ENCODE measurements at places on chromosomes 11 and 22.

DNA sequence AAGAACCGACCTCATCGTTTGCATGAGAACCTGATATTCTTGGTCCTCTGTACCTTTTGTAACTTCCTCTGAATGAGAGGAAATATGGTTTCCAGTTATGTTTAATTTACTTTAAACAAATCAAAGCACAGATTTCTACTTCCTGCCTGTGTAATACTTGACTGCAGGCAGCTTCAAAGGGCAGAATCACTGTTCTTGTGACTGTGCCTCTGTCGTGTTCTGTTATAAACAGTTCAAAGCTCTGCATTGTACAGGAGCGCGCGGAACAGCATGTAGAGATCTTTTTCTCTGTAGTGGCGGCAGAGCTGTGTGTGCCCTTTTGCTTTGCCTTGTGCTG is 73.2 kb upstream of the CLDN5 start:
- DNase-seq, result no peak

GRCh38 chr11:69320326-69320725 is 26.4 kb downstream of the MYEOV start:
- no peak for DNase-seq

DNA sequence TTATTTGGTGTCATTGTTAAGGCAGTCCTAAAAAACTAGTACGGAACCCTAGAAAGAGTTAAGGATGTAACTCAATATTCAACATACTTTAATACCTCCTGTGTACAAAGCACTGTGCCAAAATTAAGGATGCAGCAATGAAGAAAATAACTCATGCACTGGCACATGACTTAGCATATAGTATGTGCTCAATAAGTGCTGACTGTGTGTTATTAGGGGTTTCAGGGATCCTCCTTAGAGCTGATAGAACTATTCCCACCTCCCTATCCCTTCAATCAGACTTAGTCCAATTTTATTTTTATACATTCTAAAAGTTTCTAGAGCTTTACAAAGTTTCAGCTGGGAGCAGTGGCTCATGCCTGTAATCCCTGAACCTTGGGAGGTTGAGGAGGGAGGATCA is 6.1 kb upstream of the FEZ1 start:
- DNase-seq, result no peak

DNA sequence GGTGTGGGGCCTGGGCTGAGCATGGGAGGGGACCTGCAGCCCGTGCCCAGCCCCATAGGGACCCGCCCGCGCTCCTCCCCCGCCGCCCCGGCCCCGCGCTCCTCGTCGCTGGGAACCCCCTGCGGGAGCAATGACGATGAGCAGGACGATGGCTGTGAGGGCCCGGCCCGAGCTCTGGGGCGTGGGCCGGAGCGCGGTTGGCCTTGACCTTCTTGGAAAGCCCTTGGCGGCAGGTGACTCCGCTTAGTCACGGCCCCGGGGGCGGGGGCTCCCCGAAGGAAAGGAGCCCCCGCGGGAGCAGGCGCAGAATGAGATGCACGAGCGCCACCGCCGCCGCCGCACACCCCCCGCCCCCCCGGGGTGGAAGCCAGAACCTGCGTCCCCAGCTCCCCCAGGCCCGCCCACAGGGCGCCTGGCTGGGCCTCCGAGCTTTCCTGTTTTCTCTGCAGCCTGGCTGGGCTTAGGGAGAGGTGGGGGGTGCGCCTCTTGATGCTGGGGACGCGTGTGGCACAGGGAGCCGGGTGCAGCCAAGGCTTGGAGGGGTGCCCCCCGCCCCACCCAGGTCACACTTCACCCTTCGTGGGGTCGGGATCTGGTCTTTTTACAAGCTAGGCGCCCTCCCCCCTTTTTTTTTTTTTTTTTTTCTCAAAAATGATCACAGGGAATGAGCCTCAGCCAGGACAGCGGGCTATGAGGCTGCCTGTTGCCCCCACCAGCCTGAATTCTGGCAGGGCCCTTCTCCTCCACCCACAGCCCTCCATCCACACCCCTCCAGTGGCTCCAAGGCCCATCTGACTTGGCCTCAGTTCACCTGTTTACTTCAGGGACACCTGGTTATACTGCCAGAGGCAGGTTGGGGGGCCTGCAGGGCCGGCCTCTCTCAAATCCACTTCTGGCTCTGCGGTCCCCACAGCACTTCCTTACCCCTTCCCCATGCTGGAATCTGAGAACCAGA is 17.9 kb downstream of the CRELD2 start:
- peak; percentile 92 for DNase-seq

DNA sequence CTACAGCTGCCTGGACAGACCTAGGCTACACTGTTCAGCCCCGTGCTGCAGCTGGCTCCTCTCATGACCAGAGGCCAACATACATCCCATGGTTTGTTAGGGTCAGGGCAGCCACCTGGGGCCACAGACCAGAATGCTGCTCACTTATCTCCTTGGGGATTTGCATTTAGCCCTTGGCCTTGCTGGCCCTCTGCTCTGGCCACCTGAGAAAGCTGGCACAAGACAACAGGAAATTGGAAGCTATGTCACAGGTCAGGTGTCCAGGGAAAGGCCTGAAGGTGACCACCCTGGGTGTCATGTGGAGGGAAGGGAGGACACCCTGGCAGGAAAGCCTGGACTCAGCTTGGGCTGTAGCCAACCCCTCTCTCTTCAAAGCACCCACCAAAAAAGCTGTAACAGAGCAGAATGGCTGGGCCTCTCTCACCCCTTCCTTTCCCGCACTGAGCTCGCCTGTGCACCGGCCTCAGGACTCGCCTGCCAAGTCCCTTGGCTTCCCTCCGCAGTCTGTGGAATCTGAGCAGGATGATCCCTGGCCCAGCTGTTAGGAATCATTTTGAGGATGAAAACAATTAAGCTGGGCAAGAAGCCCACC is 86.3 kb downstream of the SNX19 start:
- DNase-seq, result peak; percentile 72

DNA sequence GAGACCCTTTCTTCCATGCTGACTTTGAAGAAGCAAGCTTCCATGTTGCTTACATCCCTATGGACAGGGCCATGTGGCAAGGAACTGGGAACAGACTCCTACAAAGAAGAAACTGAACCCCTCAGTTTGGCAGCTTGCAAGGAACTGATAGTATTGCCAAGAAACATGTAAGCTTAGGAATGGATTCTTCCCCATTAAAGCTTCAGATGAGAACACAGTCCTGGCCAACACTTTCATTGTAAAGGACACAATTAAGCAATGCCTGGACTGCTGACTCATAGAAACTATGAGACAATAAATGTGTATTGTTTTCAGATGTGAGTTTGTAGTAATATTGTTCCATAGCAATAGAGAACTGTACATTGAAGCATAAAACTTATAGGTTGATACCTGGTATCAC is 82.4 kb downstream of the AASDHPPT start:
- DNase-seq, result peak; percentile 69

- peak; percentile 99 for DNase-seq
Measured at GRCh38 chr11:57072640-57073039, 83.9 kb downstream of the OR5AK2 start.

DNA sequence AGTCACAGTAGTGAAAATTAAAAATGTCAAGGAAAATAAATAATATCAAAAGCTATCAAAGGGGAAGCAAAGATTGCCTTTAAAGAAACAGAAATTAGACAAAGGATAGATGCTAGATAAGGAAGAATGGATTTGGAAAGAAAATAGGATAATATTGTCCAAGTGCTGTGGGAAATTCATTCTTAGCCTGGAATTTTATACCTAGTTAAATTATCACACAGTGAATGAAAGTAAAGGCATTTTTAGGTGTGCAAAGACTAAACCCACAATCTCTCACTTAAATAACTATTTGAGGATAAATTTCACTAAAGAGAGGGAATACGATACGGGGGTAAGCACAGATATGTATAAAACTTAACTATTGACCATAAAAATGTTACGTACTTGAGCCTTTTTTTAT is 511.1 kb downstream of the TMEM135 start:
- no peak for DNase-seq

DNA sequence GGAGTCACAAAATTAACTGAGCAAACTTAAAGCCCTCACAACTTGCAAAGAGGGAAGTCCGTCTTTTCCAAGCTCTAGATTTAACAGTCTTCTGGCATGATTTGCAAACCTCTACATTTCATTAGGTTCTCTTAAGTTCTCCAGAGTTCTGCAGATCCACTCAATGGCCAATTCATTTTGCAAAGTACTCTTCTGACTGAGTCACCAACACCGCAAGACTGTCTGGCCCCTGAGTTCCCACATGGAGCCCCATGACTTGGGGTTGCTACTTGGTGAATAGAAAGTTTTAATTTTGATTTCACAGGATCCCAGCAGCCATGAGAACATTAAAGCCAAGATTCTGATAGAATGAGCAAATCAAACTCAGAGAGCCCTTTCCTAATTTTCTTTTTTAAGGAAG is 134.5 kb downstream of the PLEKHA7 start:
- DNase-seq, result no peak

- DNase-seq, result peak; percentile 60
Measured at GRCh38 chr11:44634401-44635281, 69.2 kb downstream of the CD82 start.

GRCh38 chr11:10192036-10192435 is 102.0 kb downstream of the SBF2 start:
- DNase-seq, result peak; percentile 63

GRCh38 chr11:12069066-12069676 is 41.2 kb upstream of the MICAL2 start:
- no peak for DNase-seq

DNA sequence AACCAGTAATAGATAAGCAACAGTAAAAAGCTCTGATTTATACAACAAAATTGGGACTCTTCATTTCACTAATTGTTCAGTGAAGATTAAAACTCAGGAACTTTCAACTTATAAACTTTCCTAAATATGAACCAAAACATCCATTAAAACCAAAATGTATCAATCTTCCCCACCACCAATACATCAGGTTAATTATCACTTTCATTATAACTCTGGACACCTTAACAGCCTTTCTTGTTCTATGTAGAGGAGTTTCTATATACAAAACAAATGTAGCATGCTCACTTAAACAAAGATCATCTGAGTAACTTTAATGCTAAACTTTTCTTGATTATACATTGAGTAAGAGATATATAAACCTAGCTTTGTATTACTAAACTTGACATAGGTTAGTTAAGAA is 74.7 kb downstream of the ST14 start:
- DNase-seq, result no peak

DNA sequence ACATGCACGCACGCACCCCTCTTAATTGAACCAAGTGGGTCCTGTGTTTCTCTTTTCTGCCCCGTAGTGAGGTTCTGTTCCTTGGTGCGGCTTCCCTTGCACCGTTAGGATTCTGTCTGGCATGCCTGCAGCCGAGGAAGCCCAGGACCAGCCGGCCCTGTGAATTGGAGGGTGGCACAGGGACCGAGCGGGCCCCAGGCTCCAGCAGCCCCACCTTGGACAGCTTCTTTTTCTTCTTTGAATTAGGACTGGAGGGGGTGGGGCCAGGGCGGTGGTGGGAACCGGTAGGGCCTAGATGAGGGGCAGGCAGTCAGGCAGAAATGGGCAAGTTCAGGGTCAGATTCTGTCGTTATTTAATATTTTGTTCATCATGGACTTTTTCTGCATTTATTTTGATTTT is 94.7 kb downstream of the MPPED1 start:
- DNase-seq, result no peak

All from fibroblast of the aortic adventitia (primary cell).